Liver (tissue), 10 donors: ENCODE measurements at places on chromosomes 3 and 15. TPM values are rescaled to one million over a fixed set of nuclear protein-coding genes. Genes with fewer than 3 reads are reported as not detected.

Gene PRR20G
- not detected for total RNA-seq

Gene ITPKA
- total RNA-seq: 2.4 TPM

Gene ANKDD1A
- 0.65 TPM for total RNA-seq

Gene SLC12A1
- 0.42 TPM for total RNA-seq
